ENCODE measurements at places on chromosomes 2 and 18.

DNA sequence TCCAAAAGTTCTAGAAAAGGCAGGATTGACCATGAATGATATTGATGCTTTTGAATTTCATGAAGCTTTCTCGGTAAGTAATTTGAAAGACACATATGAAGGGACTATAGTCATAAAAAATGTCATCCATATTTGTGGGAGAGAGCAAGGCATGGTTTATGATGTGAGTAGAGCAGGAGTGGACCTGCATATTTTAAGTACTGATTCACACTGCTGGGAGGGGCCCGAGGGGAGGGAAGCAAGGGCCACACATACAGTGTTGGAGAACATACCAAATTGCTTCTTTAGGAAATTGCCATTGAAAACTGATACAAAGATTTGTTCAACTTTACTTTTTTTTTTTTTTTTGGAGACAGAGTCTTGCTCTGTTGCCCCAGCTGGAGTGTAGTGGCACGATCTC is 39.4 kb downstream of the HADHB start:
- DNase-seq: peak; percentile 42

GRCh38 chr2:148998165-148998830 is 40.2 kb upstream of the LYPD6B start:
- DNase-seq: no peak

GRCh38 chr2:150471813-150472510 is 15.5 kb downstream of the RND3 start:
- no peak for DNase-seq

DNA sequence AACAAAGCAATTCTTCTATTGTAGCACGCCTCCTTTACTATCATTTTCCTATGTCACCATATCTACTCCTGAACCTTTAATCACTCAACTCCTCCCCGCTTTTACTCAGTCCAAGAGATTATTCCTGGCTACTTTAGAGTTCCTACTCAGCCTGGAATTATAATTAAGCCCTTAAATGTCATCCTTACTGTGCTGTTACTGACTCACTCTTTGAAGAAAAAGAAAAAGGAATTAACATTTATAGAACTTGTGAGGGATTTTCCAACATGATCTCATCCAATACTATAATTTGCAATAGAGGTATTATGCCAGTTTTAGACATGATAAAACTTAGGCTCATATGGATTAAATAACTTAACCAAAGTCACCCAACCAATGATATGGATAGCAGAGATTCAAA is 61.7 kb downstream of the CCDC88A start:
- DNase-seq: peak; percentile 17

GRCh38 chr2:64698177-64698643 is 44.5 kb upstream of the SERTAD2 start:
- DNase-seq: no peak

DNA sequence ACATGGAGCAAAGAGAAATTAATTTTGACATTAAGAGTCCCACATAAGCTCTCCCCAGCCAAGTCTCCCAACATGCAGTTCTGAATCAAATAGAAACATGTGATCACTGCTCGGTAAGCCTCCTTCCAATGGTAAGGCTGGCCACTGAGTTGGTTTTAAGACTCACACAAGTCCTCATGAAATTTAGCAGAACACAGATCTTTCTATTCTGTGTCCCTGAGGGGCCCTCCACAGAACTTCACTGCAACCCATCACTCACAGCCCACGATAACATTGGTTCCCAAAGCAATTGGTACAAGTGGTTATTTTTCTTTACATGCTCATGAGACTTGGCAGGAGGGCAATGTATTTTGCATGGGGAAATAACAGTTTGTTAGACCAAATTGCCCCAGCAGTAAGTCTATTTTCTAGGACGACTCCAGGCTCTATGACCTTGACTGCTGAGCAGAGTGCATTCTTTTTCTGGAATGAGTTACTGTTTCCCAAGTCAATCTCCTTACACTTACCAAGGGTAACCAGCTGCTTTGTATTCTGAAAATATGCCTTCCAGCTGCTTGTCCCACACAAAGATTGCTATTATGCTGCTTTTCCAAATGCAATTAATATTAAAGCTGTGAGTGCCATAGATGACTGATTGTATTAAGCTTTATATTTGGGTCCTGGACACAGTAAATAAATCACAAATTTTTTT is 142.3 kb upstream of the TANK start:
- no peak for DNase-seq

DNA sequence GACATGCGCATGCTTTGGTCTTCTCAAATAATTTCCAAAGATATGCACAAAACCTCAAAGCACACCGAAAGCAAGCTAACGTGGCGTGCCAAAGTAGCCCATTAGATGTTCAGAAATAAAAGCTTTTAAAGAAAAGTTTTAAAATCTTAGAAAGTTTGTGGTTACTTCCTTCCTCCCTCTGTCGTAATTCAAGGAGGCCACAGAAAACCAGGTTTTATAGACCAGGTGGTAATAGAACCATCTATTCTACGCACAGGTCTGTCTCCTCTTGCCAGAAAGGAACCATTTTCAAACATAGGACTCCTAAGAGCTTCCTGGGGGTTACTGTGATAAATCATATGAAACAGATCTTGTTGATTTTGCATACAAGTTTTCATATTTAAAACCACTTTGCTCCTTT is 487.2 kb downstream of the ARHGAP15 start:
- no peak for DNase-seq

DNA sequence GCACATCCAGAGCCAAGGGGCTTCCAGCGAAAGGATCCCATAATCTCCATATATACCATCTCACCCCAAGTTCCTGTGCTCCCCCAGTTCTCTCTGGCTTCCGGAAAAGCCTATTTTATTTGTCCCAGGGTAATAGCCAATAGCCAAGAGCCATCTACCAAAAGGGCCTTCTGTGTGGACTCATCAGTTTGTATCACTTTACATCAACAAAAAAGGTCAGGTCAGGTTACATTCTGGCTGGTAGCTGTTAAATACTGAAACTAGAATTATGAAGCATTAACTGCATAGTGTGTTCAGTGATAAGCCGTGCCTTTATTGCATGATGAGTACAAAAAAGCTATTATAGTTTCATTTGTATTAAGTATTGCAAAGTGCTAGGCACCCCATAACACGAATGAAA is 223.7 kb downstream of the IRS1 start:
- DNase-seq: no peak

- DNase-seq: no peak
These were observed 74.4 kb upstream of the MAP4K4 start for GRCh38 chr2:101623031-101623521.

DNA sequence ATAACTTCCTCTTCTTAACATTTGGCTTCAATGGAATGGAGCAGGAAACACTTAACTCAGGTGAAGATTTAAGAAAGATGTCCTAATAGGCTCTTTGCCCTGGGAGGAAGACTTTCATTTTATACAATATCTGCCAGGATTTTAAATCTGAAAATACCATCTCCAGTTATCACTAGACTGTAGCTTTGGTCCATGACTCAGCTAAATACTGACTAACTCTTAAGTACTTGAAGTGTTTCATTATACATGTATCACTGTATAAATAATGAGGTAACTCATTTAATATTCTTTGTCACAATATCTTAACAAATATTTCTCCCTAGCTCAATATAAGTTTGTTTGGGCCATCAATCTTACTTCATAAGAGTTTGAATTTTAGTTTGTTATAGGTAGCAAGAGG is 34.7 kb downstream of the RBKS start:
- DNase-seq: peak; percentile 41

- DNase-seq: peak; percentile 90
These were observed 6.5 kb upstream of the CAPN10 start for GRCh38 chr2:240579771-240580614.

DNA sequence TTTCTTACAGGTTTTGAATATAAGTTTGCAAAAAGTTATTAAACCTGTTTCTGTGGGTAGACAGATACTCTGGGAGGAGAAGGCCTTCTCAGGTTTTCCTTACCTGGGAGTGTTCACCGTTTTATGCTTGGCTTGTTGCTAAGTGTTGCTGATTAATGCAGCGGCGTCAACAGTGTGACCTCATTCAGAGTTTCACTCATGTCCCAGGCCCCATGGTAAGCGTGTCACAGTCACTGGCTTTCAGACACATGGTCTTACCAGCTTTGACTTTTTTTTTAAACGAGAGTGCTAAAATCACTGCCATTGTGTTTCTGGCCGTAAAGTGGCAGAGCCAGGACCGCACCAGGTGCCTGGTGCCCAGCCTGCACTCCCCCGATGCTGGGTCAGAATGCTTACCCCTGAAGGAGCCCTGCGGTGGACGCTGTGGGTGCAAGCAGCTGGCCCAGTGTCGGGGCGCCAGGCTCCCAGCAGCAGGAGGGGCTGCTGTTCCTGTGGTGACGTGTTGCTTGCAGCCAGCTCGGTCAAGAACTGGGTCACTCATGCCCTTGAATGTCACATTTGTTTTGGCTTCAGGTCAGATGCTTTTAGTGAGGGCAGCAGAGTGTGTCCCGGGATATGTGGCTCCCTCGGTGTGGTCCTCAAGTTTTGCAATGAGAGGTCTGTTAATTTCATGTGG is 3.5 kb downstream of the CAPN10 start:
- DNase-seq: no peak

- DNase-seq: no peak
These were observed 43.3 kb downstream of the FBXO11 start for GRCh38 chr2:47862949-47863348.

GRCh38 chr18:47054369-47054768 is 18.9 kb upstream of the ELOA2 start:
- no peak for DNase-seq

All from HFFc6 (cell line).